Stimulated activated CD4-positive, alpha-beta T cell treated with anti-CD3 and anti-CD28 coated beads, Interleukin-15, amount 100 ng/mL, for 48 hours (primary cell): ENCODE measurements at places on chromosomes 13 and 19.

- DNase-seq = no peak
Measured at GRCh38 chr13:29005763-29006120, 185.6 kb downstream of the MTUS2 start.

DNA sequence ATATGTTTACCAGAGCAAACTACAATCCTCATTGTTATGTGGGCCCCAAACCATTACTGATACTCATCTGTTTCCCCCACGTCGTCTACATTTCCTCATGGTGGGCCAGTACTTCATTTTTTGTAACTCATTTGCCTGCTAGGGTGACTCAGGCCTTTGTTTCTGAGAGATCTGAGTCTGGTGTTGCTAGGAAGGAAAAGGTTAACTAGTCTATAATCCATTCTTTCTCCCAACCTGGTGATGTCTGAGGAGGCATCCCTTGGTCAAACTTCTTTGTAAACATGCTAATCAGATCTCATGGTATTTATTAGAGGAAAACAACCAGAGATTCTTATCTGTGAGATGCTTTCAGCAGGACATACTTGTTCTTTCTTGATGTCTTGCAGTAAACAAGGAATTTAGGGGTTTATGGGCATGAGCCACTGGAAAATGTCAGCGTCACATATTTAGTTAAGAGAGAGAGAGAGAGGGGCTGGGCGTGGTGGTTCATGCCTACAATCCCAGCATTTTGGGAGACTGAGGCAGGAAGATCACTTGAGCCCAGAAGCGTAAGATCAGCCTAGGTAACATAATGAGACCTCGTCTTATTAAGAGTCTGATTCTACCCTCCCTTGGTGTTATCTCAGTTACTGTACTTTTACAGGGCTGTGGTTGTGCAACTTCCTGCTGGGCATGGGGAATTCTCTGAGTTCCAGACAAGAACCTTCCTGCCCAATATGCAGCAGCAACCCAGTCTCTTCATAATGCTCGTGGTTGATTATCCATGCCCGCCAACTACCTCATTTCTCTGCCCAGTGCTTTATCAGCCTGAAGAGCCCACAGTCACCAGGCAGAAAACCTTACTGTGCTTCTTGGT, 9.7 kb upstream of the DPRX start:
- no peak for DNase-seq

GRCh38 chr13:73440296-73440895, 381.6 kb downstream of the KLF5 start:
- no peak for DNase-seq

DNA sequence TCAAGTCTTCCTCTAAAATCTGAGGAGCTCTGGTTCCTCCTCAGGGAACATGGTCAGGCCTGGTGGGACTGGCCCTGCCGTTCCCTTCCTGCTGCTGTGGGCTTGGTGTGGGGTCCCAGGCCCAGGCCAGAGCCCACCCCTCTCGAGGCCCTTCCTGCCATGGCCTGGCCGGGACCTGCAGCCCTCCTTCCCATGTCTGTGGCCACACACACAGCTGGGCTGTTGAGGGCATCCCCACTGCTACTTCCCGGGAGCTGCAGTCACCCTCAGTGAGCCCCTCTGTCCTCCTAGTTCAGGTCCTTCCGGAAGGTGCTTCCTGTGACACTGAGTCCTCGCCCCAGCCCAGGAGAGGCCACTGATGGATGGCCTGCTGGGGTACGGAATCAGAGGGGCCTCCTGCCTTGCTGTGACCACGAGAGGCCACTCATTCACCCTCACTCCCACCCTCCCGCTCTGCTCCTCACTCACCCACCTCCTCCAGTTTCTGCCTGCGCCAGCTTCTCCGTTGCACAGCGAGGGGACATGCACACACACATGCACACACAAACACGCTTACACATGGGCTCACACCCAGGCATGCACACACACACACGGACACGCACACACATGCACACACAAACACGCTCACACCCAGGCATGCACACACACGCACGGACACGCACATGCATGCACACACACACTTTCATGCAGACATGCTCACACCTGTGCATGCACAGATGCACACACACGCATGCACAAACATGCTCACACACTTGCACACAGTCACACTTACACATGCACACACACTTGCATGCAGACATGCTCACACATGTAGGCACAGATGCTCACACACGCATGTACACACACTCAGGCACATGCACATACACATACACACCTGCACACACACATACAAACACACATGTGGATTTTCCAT, 7.3 kb upstream of the MCF2L start:
- no peak for DNase-seq

DNA sequence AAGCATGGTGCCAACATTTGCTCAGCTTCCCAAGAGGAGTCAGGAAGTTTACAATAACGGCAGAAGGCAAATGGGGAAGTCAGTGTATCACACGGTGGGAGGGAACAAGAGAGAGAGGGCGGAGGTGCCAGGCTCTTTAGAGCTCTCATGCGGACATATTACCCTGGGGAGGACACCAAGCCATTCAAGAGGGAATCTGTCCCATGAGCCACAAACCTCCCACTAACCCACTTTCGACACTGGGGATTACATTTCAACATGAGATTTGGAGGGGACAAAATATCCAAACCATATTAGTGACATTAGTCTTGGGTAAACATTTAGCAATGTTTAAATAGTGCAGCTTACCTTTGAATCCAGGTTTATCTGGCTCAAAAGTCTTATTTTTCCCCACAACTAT, 69.9 kb downstream of the SLAIN1 start:
- DNase-seq = no peak

DNA sequence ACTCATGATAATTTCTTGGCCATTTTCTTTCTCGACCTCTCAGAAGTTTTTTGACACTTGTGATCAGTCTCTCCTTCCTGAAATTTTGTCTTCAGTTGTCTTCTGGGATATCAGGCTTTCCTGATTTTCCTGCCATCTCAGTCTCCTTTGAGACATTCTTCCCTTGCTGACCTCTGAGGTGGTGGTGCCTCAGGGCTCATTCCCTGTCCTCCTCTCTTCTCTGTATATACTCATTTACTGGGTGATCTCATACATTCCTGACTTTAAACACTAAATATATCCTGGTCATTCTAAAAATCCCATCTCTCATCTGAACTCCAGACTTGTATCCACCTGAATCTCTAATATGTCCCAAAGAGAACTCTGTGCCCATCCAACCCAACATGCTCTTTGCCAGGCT, 31.3 kb upstream of the STARD13 start:
- DNase-seq = no peak

DNA sequence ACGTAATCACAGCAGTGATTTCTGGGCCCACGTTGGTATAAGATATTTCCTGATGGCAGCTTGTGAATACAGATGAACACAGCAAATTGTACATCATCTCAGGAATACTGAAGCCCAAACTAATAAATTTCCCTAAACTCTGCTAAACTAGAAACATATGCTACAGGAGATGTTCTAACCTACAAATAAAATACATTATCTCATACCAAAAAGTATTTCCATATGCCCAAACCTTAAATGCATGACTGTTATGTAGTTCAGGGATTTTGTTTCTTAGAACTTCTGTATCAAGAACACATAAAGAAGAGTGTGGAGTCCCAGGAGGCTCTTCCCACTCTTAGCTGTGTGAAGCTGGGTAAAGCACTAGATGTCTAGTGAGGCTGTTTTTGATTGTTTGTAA, 138.4 kb downstream of the RFC3 start:
- no peak for DNase-seq
